ENCODE measurements at places on chromosomes 2 and 18.

GRCh38 chr2:9258953-9259399 is 52.4 kb downstream of the ASAP2 start:
- no peak for DNase-seq

- DNase-seq: no peak
Measured at GRCh38 chr2:198408171-198408570, 603.8 kb downstream of the PLCL1 start.

DNA sequence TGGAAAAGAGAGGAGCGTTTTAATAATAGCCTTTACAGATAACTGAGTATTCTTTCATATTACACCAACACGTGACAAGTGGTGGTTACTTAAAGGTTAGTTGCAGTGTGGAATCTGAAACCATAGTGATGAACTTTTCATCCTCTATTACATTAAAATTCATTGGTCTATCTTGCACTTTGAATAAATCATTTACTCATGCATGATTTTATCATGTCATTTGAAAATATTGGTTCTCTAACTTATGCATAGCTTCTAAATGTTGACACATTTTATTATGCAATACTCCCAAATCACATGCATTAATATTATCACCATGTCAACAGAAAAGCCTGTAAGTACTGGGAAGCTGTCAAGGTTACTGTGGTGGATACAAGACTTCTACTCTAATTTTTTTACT is 1432.2 kb downstream of the LRP1B start:
- no peak for DNase-seq

DNA sequence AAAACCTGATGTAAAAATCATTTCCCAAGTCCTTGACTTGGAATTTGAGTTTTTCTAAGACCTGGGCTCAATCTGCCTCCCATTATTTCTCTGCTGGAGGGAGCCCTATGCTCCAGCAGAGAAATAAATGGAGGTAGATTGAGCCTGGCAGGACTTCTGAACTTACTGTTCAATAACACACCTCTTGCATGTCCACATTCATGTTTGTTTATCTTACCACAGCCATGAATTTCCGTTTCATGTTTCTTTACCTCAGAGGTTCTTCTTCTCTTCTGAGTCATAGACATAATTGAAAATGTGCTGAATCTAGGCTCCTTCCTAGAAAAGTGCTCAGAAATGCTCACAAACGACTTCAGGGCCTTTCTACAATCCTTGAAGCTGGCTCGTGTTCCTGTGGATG is 170.8 kb downstream of the PMAIP1 start:
- DNase-seq: peak; percentile 57

DNA sequence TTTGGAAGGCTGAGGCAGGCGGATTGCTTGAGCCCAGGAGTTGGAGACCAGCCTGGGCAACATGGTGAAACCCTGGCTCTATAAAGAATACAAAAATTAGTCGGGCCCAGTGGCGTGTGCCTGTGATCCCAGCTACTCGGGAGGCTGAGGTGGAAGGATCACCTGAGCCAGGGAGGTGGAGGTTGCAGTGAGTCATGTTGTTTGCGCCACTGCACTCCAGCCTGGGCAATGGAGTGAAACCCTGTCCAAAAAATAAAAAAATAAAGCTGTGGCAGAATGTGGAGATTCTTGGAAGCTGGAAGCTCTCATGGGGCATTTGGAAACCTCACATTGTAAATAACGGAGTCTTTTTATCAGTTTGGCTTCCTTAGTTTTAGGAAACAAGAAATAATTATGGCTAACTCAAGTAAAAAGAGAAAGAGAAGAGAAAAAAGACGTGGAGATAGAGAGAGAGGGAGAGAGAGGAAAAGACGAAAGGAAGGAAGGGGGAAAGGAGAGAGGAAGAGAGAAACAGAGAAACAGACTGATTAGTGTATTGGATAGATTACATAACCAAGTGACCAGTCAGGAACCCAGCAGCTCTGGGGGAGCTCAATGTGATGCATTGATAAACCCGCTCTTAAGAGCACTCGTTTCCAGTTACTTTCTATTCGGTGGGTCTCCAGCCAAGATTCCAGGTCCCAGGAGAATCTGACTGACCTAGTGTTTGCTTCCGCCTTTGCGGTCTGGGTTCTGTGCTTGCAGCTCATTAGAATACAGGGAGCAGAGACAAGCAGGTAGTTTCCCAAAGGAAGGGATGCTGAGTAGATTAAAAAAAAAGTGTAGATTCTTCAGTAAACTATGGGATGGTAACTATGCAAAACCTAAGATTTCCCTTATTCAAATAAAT is 1.1 kb upstream of the SPAST start:
- DNase-seq: peak; percentile 66

GRCh38 chr18:35117951-35118411 is 76.8 kb downstream of the MAPRE2 start:
- peak; percentile 22 for DNase-seq

- no peak for DNase-seq
Measured at GRCh38 chr2:30287190-30287840, 56.0 kb downstream of the LBH start.

DNA sequence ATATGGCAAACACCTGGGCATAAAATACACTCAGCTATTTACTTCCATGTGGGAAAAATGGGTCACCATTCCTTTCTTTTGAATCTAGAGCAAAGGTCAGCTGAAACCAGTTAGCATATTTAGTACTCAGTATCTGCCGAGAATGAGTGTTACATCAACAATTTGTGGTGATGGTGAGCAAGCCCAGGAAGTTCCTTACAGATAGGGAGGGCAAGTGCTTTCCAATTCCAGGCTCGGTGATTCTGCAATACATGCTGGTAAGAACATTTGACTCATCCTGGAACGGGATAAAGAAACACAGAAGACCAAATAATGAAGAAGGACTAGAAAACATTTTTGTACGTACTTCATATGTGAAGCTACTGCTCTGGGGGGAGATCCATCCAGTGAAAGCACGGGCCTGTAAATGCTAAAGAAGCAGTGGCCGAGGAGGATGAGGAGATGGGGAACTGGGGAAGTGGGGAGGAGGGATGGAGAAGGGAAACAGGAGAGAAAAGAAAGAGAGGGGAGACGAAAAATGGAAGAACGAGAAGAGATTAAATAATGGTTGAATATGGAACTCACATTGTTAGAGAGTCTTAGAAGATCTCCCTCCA is 251.9 kb downstream of the TTC32 start:
- DNase-seq: peak; percentile 95

DNA sequence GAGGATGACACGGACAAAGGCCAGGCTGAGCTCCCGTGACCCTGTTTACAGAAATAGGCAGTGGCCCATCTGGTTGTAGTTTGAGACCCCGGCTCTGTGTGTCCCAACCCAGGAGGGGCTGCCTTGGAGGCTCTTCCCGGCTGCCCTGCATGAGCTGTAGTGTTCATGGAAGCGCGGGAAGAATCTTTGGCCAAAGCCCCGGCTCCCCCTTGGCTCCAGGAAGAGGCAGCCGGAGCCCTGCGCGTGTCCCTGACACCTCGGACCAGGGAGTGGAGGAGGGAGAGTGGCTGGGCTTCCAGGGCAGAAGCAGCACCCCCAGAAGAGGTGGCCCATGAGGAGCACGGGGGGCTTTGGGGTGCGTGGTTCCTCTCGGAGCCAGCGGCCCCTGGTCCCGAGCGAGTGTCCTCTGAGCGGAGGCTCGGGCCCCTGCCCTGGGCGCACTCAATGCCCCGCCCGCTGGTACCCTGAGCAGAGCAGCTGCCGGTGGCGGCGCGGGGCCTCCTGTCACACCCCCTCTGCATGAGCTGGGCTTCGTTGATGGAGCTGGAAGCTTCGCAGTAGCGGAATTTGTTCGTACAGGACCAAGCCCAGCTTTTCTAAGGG is 21.7 kb downstream of the GPR35 start:
- DNase-seq: no peak

- no peak for DNase-seq
Measured at GRCh38 chr2:146997488-146997887, 847.3 kb upstream of the ACVR2A start.

- DNase-seq: no peak
Measured at GRCh38 chr2:41377837-41378236, 670.0 kb upstream of the PKDCC start.

DNA sequence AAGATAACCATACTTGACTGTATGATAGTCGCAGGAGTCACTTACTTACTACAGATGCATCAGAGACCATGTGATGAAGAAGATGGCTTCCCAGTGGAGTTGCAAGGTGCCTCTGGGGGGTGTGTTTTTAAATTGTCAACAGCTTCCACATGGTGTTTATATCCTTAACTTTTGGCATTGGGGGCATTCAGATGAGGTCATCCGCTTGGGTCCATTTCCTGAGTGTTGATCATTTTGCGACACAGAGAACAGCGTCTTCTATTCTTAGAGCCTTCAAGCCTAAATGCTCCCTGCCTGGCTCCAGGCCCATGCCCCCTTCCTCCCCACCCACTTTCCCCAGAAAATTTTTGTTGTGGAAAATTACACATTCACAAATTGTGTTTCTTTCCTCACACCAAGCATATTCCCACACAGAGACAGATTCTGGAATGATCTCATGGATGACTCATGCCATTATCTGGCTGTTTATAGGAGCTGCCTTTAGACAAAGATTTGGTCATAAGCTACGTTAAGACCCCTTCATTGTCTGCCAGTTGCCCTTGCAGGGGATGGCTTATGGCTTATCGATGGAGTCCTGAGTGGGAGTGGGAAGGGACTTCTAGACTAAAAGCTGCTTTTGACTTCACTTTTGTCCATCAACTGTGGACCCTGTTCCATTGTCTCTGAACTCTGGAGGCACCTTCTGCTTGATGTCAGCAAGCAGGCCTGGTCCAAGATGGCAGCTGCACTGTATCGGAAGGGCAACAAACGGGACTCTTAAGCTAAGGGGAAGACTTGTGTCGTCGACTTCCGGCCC is 91.8 kb downstream of the CABLES1 start:
- DNase-seq: peak; percentile 90

DNA sequence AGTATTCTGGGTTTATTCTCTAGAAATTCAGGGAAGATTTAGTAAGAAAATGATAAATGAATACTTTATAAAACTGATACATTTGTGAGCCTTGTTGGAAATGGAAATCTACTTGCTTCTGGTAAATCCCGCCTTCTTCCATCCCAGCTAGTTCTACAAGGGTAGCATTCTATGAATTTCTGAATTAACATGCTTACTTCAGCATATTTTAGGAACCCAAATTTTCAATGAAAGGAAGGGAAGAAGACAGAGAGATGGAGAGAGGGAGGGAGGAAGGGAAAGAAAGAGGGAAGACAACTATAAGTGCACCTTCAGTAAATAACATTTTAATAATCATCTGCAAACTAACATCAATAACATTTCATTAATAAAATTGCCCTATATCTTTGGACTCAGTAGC is 26.6 kb upstream of the TMEM237 start:
- DNase-seq: no peak

DNA sequence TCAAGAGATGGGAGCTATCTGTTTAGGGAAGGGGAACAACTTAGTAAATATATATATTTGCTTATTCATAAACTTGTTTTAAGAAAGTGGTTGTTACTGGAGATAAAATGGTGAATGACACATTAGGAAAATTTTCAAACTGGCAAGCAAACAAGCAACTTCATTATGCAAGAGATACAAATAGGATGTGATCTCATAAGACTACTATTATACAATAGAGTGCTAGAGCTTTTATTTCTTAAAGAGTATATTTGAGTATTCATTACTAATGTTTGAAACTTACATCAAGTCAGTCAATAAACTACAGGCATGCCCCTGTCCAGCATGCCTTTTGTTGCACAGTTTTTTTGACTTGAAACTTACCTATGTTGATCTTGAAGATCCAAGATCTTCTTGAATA is 355.2 kb upstream of the KCNJ3 start:
- DNase-seq: no peak

- no peak for DNase-seq
Measured at GRCh38 chr2:54773838-54774237, 50.4 kb downstream of the EML6 start.

DNA sequence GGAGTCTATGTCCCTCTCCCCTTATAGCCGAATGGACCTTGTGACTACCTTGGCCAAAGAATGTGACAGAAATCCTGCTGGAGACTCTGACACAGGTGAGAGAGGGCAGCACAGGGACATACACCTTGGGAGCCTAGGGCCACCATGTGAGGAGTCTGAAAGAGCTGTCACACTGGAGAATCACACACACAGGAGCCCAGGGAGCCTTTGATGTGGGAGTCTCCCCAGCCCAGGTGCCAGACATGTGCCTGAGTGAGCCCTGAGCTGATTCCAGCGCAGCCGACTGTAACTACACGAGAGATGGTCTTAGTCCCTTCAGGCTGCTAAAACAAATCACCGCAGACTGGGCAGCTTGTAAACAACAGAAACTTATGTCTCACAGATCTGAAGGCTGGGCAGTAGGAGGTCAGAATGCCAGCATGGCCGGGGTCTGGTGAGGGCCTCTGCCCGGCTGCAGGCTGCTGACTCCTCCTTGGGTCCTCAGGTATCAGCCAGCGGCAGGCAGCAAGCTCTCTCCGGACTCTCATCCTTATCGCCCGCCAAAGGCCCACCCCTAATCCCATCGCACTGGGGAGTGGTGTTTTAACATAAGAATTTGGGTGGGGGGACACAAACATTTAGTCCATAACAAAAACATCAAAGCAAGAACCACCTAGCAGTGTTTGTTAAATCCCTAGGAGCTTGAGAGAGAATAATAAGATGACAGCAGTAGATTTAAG is 63.8 kb upstream of the GPR45 start:
- DNase-seq: no peak

DNA sequence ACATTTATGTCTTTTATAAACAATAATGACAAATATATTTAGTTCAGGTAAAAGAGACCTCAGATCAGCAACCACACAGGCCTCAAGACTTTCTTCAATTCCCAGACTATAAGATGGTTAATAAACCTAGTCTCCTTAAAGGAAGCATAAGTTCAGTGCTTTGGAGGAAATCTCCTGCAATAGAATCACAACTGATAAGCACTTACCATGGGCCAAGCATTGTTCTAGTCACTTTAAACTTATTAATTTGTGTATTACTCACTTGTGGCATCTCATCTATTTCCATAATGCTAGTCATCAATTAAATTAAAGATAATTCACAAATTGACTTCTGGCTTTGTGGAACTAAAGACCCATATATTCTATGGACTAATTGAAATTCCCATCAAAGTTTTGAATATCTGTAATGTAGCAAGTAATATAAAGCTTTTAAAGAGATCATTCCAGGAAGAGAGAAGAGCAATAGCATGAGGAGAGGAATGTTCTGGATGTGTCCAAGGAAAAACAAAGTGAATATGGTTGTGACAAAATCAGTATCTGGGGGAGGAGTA is 42.2 kb downstream of the COL3A1 start:
- DNase-seq: no peak

GRCh38 chr18:25827228-25827627 is 263.2 kb downstream of the SS18 start:
- peak; percentile 80 for DNase-seq

GRCh38 chr18:4125627-4126230 is 329.4 kb downstream of the DLGAP1 start:
- DNase-seq: no peak

Data from M059J (cell line).